Esophagus squamous epithelium (tissue), 5 donors: ENCODE measurements at places on chromosomes 12 and 14. TPM values are rescaled to one million over a fixed set of nuclear protein-coding genes. Genes with fewer than 3 reads are reported as not detected.

TAS2R42 gene
- total RNA-seq = not detected

IAPP gene
- not detected for total RNA-seq

GRCh38 chr12:111413442-111414086 is 7.8 kb downstream of the SH2B3 start:
- H3K4me1 ChIP-seq = peaks cover 29% of the 10 kb centered on the region
- H3K36me3 ChIP-seq = no peaks in the 10 kb centered on the region
- H3K4me3 ChIP-seq = no peak overlapping the region

DNA sequence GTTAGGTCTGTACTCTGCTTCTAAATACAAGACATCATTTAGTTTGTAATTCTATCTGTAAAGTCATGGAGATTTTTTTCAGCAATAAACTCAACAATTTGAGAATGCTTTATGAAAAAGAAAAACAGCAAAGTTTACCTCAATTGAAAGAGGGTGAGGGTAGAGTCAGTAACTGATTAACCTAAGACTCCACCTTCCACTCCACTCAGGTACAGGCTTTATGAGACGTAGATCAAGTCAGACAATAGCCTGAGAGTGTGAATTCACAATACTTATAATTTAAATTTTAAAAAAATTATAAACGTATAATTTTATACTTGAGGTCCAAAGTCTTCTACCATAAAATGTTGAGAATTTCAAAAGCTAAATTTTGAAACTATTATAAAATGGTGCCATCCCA is 45.9 kb downstream of the BCL2L14 start:
- no peak overlapping the region for H3K27ac ChIP-seq
- no peaks in the 10 kb centered on the region for H3K36me3 ChIP-seq
- DNase-seq = no peak

GRCh38 chr14:25032092-25032784 is 17.7 kb downstream of the STXBP6 start:
- no peak overlapping the region for H3K4me3 ChIP-seq
- no peaks in the 10 kb centered on the region for H3K27me3 ChIP-seq
- no peak overlapping the region for H3K27ac ChIP-seq
- H3K36me3 ChIP-seq = no peaks in the 10 kb centered on the region

- H3K36me3 ChIP-seq = no peaks in the 10 kb centered on the region
- no peak overlapping the region for H3K27ac ChIP-seq
- no peak overlapping the region for H3K4me3 ChIP-seq
- DNase-seq = no peak
- no peaks in the 10 kb centered on the region for H3K27me3 ChIP-seq
Observed at GRCh38 chr12:116919247-116919661, 8.5 kb downstream of the FBXW8 start.

PTPRO gene
- not detected for total RNA-seq

ARHGEF25 gene
- total RNA-seq = 27.7 TPM

GRCh38 chr12:67519484-67520433 is 128.8 kb upstream of the DYRK2 start:
- peak overlapping the region; percentile 43 for H3K27ac ChIP-seq

LHX5 gene
- total RNA-seq = not detected

GRCh38 chr12:11553871-11554533 is 95.5 kb upstream of the ETV6 start:
- peaks cover 30% of the 10 kb centered on the region for H3K4me1 ChIP-seq
- H3K4me3 ChIP-seq = no peak overlapping the region
- H3K36me3 ChIP-seq = no peaks in the 10 kb centered on the region
- H3K27ac ChIP-seq = no peak overlapping the region
- DNase-seq = no peak

GRCh38 chr12:25960961-25961360 is 2.5 kb downstream of the RASSF8 start:
- H3K4me1 ChIP-seq = peaks cover 6% of the 10 kb centered on the region
- no peak overlapping the region for H3K4me3 ChIP-seq
- DNase-seq = no peak
- H3K27ac ChIP-seq = no peak overlapping the region
- no peaks in the 10 kb centered on the region for H3K36me3 ChIP-seq

DNA sequence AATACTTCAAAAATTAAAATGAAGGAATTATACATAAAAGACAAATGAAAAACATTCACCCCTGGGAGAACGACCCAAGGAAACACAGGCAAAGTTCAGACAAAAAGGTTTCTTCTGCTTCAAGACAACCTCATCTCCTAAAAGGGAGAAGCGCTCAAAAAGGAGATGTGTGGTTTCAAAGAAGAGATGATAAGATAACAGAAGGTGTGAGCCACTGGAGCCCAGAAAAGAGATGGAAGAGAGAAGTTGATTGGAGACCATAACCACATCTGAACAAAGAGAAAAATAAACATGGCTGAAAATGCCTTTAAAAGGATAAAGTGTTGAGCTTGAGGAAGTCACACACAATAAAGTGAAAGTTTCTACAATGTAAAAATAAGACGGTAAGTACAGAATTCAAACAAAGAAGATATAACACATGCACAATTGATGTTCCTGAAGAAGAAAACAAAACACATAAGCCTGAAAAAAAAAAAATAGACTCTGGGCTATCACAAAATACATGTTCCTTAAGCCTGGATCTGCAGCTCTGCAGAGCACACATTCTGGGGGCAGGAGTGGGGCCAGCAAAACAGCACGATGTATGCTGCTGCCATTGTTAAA is 51.6 kb upstream of the C14orf180 start:
- no peak for DNase-seq
- no peak overlapping the region for H3K27ac ChIP-seq
- no peaks in the 10 kb centered on the region for H3K4me1 ChIP-seq
- H3K4me3 ChIP-seq = no peak overlapping the region

RFX4 gene
- not detected for total RNA-seq

RNASE7 gene
- total RNA-seq = 13.3 TPM

DNA sequence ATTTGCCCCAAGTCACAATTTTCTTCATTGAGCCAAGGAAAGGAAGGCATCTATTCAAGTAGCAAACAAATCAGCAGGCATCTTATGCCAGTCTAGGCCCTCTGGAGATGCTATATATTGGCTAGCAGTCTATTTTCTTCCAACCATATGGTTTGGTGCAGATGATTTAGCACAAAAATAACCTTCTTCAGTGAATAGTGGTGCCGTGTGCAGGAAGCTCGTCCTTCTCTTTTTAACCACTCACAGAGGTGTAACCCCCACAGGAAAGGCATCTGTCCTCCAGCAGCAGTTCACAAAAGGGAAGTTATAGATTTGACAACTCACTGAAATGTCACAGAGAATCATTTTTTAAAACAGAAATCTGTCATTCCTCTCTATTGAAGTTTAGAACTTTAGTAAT is 445.7 kb upstream of the SYT1 start:
- no peaks in the 10 kb centered on the region for H3K27me3 ChIP-seq
- no peaks in the 10 kb centered on the region for H3K4me1 ChIP-seq
- H3K36me3 ChIP-seq = no peaks in the 10 kb centered on the region
- no peak overlapping the region for H3K4me3 ChIP-seq
- DNase-seq = no peak

DNA sequence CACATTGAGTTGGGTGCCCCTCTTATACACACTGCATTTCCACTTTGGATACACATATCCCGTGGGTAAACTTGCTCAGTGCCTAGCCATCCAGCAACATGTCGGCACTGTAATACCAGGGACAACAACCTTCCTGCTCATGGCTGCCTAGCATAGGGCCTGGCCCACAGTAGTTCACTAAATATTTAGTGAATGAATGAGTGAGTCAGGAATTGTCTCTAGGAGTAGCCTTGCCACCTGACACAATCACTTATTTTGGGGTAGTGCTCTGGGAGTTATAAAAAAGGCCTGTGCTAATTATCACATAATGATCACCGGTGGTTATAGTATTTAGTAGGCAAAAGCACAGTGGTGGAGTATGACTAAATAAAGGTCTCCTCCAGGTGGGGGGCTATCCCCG is 8.5 kb upstream of the NUMB start:
- peaks cover 45% of the 10 kb centered on the region for H3K4me1 ChIP-seq
- H3K27ac ChIP-seq = peak overlapping the region; percentile 77
- H3K36me3 ChIP-seq = no peaks in the 10 kb centered on the region
- DNase-seq = no peak

- no peak for DNase-seq
- no peaks in the 10 kb centered on the region for H3K27me3 ChIP-seq
- peaks cover 16% of the 10 kb centered on the region for H3K4me1 ChIP-seq
- H3K4me3 ChIP-seq = no peak overlapping the region
- no peaks in the 10 kb centered on the region for H3K36me3 ChIP-seq
Observed at GRCh38 chr12:91778938-91779400, 366.7 kb downstream of the BTG1 start.

GRCh38 chr14:39175445-39176262 is 600 bp downstream of the PNN start:
- DNase-seq = no peak
- peaks cover 23% of the 10 kb centered on the region for H3K4me1 ChIP-seq
- H3K27me3 ChIP-seq = no peaks in the 10 kb centered on the region
- H3K4me3 ChIP-seq = peak overlapping the region; percentile 85
- peaks cover 16% of the 10 kb centered on the region for H3K36me3 ChIP-seq

DNA sequence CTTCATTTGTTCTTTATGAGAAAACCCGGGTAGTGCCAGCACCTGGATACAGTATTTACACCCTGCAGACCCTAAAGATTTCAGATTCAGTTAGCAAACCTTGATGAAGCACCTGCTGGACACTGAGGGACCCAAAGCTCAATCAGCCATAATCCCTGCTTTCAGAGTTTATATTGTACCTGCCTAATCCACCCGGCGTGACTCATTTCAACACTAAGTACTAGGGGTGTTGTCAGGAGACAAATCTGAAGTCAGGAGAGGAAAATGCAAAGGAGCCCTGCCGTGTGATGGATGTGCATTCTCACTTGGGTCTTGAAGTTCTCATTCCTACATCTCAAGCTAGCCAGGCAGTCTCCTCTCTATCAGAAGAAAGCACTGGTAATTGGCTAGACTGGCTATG is 176.7 kb upstream of the BCL2L14 start:
- DNase-seq = no peak
- H3K4me1 ChIP-seq = no peaks in the 10 kb centered on the region
- H3K4me3 ChIP-seq = no peak overlapping the region

GRCh38 chr12:95066091-95066855 is 7.1 kb downstream of the NR2C1 start:
- H3K4me1 ChIP-seq = peaks cover 15% of the 10 kb centered on the region
- peaks cover 9% of the 10 kb centered on the region for H3K36me3 ChIP-seq
- DNase-seq = no peak
- H3K27ac ChIP-seq = no peak overlapping the region

VRTN gene
- not detected for total RNA-seq

DNA sequence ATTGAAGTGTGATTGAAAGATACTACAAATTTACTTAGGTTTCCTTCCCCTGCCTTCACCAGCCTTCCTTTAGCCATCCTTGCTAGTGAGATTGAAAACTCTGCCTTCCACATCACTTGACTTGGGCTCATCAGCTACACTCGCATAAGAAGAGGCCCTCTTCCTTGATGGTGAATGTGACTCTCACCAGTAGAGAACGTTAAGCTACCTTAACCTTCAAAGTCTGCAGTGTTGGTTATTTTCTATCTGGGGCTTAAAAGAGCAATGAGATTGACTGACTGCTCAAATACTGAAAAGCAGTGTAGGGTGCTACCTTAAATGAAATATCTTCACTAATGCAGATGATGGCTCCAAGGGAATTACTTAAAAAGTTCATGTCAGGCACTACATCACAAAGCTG is 271.8 kb downstream of the EGLN3 start:
- H3K4me1 ChIP-seq = no peaks in the 10 kb centered on the region
- DNase-seq = no peak

KRT86 gene
- total RNA-seq = not detected

DNA sequence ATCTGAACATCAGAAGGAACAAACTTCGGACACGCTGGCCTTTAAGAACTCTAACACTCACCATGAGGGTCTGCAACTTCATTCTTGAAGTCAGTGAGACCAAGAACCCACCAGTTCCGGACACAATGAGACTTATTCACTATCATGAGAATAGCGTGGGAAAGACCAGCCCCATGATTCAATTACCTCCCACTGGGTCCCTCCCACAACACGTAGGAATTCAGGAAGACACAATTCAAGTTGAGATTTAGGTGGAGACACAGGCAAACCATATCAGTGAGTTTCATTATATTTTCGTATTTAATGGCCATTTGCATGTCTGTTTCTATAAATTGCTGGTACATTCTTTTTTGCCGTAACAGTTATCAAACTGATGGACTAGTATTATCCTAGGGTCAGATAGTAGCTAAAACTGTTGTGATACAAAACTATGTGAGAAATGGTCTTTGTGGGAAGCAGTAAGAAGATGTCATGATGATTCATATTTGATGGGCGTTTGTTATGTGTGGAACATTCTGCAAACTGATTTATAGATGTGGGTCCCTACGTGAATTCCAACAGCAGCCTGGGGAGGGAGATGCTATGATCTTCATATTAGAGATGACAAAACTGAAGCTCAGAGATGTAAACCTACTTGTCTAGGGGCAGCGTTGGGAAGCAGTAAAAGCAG is 282.4 kb upstream of the TMEM132C start:
- no peaks in the 10 kb centered on the region for H3K27me3 ChIP-seq
- H3K4me3 ChIP-seq = no peak overlapping the region
- DNase-seq = no peak
- no peaks in the 10 kb centered on the region for H3K36me3 ChIP-seq
- no peaks in the 10 kb centered on the region for H3K4me1 ChIP-seq

GRCh38 chr12:131883521-131883900 is 10.9 kb upstream of the ULK1 start:
- H3K27me3 ChIP-seq = no peaks in the 10 kb centered on the region
- no peak overlapping the region for H3K27ac ChIP-seq
- no peaks in the 10 kb centered on the region for H3K36me3 ChIP-seq
- DNase-seq = no peak

RNASE4 gene
- total RNA-seq = 4.0 TPM

DNA sequence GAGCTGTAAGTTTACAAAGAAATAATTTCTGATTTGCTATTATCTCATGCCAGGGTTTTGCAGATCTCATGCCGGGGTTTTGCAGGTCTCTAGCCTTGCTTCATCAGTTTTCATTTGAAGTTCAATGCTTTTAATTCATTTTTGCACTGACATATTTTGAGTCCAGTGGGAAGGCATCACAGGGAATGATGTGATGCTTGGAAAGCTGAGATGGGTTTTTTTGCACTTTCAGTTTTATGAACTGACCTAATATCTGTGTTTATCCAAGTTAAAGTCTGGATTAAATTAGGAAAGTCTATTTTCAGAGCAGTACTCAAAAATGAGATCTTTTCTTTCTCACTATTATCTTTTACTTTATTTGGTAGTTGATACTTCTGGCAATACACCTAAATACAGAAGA is 23.6 kb upstream of the REP15 start:
- H3K27ac ChIP-seq = peak overlapping the region; percentile 23
- no peaks in the 10 kb centered on the region for H3K4me1 ChIP-seq
- no peaks in the 10 kb centered on the region for H3K27me3 ChIP-seq
- H3K4me3 ChIP-seq = no peak overlapping the region

PRIMA1 gene
- total RNA-seq = 5.0 TPM

DNA sequence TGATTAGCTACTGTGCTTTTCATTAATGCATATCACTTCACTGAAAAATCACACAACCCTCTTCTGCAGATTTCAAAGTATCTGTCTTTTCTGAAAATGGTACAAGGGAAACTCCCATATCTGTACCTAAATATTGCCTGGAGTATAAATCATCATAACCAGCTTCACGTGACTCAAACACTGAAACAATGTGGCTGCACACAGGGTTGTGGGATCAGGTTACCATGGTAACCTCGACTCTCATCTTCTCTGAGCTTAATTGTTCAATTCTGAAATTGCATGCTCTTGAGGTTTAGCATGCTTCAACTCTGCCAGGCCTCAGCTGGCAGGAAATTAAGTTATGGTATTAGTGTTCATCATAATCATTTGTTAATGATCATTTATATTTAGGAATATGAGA is 77.5 kb upstream of the CPSF6 start:
- no peak for DNase-seq
- no peak overlapping the region for H3K27ac ChIP-seq
- no peaks in the 10 kb centered on the region for H3K4me1 ChIP-seq
- no peaks in the 10 kb centered on the region for H3K27me3 ChIP-seq
- no peaks in the 10 kb centered on the region for H3K36me3 ChIP-seq
- H3K4me3 ChIP-seq = no peak overlapping the region
